ENCODE measurements at places on chromosomes 12 and 14.

- DNase-seq: no peak
Measured at GRCh38 chr12:2862876-2863275, 6.0 kb upstream of the TEX52 start.

- DNase-seq: peak; percentile 88
Measured at GRCh38 chr14:59474172-59474571, 9.0 kb upstream of the GPR135 start.

GRCh38 chr12:25824734-25825133 lies 133.7 kb upstream of the RASSF8 start:
- no peak for DNase-seq

DNA sequence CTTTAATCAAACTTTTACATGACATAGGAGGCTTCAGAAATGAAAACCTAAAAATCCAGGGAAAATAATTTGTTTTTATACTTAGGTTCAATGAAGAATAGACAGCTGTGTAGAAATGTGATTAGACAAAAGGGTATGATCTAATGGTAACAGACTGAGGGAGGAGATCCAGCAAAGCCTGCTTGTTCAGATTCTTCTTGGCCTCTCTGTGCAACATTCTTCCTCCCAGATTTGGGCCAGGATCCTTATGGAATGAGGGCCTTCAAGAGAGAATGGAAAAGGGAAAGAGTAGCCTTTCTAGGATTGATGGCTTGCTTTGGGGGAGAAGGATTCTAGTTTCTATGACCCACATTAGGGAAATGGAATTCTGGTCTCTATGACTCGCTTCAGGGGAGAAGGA lies 94.5 kb upstream of the G2E3 start:
- no peak for DNase-seq

- DNase-seq: no peak
Measured at GRCh38 chr12:109605016-109605415, 31.4 kb downstream of the MVK start.

GRCh38 chr12:25767606-25768005 lies 190.9 kb upstream of the RASSF8 start:
- peak; percentile 77 for DNase-seq

GRCh38 chr14:79325557-79325956 lies 885.7 kb downstream of the DIO2 start:
- DNase-seq: no peak

DNA sequence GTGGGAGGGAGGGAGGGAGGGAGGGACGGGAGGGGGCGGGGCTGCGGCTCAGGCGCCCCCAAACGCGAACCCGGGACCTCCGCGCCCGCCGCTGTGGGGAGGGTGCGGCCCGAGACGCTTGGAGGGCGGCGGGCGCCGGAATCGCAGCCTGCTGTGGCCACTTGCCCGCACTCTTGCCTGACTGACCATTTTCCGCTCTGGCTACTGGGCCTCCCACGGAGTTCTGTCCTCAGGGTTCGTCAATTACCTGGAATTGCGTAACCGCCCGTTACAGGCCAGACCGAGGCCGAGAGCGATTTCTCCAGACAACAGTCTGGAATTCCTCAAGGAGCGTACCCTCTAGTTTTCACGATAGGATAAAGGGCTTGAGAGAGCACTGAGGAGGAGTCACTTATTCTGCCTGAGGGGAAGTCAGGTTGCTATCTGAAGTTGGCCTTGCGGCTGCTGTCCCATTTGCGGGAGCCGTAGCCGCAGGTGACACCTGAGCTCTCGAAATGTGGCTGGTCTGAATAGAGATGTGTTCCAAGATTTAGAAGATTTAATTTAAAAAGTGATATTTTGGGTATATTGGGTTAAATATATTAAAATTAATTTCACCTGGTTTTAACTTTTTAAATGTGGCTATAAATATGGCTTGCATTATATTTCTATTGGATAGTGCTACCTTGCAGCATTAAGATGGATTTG lies 446 bp upstream of the ZNF641 start:
- peak; percentile 71 for DNase-seq

- no peak for DNase-seq
Measured at GRCh38 chr14:94850309-94851211, 80.6 kb upstream of the GSC start.

DNA sequence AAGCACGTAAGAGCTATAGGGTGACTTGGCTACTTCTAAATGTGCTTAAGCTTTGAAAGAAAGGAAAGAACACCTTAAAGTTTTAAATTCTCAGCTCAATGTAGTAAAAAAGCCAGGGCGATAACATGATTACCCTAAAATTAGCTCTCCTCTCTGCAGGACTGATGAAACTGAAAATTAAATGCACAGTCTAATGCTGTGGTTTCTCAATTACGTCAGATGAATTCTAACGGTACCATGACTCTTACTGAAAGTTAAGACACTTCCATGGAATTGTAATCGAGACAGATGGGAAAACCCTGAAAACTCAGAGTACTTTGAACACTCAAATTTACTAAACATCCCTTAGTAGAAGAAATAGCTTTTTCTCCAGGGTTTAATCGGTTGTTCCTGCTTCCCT lies 25.9 kb upstream of the PRKD1 start:
- DNase-seq: no peak

DNA sequence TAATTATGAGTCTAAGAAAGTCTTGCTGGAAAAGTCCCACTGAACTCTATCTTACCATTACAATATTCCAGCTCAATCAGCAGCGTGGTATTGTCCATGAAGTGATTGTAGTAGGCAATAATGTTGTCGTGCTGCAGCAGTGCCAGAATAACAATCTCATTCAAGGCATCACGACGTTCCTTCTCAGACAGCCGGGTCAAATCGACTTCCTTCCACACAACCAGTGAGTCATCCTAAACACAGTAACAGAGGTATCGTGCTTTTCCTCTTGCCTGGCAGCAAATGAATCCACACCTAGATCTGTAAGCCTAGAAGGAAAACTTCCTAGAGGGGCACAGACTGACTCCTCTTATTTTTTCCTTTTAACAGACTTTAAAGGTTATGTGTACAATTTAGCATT lies 2.9 kb downstream of the NEK9 start:
- peak; percentile 24 for DNase-seq

- peak; percentile 58 for DNase-seq
Measured at GRCh38 chr14:90495357-90496276, 98.8 kb downstream of the CALM1 start.

DNA sequence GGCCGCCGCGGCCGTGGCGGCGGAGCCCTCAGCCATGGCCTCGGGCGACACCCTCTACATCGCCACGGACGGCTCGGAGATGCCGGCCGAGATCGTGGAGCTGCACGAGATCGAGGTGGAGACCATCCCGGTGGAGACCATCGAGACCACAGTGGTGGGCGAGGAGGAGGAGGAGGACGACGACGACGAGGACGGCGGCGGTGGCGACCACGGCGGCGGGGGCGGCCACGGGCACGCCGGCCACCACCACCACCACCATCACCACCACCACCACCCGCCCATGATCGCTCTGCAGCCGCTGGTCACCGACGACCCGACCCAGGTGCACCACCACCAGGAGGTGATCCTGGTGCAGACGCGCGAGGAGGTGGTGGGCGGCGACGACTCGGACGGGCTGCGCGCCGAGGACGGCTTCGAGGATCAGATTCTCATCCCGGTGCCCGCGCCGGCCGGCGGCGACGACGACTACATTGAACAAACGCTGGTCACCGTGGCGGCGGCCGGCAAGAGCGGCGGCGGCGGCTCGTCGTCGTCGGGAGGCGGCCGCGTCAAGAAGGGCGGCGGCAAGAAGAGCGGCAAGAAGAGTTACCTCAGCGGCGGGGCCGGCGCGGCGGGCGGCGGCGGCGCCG lies 381 bp downstream of the YY1 start:
- no peak for DNase-seq

DNA sequence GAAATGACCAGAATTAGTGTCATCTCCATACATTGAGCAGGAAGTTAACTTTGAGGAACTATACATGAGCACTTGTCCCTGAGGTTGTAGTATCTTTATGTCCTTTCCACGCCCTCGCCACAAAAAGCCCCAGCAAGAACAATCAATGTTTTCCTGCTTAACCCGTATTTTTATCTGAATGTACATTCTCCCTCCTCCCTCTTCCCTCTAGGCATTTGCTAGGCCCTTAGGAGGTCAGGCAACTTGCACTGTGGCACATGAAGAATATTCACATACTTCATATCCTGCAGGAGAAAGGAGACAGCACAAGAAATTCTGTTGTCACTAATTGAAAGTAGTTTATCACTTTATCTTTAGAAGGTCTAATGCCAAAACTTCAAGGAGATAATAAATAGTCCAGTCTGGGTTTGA lies 18.1 kb upstream of the DUSP6 start:
- DNase-seq: no peak

DNA sequence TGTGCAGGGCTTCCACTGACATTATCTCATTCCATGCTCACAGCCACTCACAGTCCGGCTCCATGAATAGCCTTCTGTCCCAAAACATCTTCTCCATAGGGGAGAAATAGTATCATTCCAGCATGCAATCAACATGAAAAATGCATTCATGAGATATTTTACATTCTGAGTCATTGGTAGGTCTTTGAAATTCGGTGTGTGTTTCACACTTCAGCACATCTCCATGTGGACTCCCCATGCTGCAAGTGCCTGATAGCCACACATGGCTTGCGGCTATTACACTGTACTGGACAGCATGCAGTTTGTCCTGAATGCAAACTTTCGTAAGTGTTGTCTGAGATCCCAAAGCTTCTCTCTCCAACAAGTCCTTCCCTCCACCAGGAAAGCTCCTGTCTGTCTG lies 449.3 kb downstream of the MED13L start:
- peak; percentile 21 for DNase-seq

- no peak for DNase-seq
Measured at GRCh38 chr14:73627151-73627558, 14.8 kb downstream of the ACOT6 start.

GRCh38 chr12:46548605-46549071 lies 176.1 kb upstream of the SLC38A2 start:
- DNase-seq: peak; percentile 86

DNA sequence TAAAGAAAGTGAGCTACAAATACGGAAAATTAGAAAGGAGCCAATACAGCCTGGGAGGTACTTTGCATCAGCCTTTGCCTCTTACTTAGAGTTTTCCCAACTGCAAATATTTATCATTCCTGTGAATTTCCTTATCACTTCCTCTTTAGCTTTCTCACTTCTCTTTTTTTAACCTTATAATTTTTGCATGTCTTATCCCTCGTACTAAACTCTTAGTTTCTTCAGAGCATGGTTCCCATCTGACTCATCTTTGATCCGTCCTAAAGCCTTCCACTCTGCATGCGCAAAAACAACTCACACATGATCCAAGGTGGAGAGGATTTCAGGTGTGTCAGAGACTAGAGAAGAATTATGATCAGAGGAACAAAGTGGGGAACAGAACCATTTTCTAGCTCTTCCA lies 9.6 kb upstream of the SNAPC1 start:
- no peak for DNase-seq

DNA sequence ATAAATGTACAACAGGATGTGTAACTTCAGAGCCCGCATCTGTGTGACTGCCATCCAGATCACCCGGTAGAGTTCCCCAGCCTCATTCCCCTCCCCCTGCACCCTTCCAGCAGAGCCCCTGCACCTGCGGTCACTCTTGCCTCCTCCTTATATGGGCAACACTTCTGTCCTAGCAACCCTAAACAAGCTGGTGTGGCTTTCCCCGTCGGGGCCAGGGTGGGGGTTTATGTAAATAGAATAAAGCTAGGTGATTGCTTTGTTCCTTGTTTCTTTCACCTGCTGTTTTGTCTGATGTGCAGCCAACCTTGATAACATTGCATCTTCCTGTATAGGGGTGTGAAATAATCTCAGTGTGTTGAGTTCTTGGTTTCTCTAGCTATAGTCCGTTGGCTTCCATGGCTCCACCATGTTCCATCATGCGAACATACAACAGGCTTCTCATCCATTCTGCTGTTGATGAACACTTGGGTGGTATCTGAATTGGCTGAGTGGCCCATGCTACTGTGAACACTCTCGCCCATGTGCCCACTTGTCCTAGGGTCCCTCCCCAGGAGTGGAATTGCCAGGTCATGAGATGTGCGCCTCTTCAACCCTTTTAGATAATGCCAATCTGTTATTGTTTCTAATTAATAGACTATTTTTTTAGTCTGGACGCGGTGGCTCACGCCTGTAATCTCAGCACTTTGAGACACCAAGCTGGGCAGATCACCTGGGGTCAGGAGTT lies 102.2 kb downstream of the KIF26A start:
- DNase-seq: no peak

DNA sequence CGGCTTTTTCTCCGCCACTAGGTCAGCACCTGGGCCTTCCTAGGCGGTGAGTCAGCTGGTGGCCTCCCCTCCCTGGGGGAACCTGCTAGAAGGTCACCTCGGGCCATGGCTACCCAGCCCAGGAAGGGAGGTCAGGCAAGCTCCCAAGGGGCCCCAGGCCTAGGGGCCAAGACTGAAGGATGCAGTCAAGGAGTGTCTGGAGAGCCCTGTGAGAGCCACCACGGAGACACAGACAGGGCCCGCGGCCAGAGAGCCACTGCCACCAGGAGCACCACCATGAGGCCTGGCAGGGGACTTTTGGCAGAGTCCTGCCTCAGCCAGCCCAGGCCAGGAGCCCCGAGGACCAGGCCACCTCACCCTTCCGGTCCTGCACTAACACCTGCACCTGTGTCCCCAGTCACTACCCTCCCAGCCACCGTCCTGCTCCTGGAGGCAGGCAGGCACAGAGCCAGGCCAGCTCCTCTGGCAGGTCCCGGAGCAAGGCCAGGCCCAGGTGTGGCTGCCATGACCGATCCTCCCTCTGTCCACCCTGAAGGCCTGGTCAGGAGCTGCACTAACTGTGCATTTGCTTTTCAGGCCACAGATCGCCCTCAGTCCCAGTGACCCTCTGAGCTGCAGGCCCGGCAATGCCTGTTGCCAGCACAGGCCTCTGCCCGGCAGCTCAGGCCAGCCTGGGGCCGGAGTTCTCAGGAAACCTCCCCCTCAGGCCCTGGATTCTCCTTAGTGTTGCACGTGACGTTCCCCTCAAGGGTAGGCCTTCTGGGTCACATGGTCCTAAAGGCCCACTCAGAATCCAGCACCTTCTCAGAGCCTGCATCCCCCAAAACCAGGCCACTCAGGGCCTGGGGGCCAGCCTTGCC lies 6.9 kb downstream of the PHETA1 start:
- no peak for DNase-seq

DNA sequence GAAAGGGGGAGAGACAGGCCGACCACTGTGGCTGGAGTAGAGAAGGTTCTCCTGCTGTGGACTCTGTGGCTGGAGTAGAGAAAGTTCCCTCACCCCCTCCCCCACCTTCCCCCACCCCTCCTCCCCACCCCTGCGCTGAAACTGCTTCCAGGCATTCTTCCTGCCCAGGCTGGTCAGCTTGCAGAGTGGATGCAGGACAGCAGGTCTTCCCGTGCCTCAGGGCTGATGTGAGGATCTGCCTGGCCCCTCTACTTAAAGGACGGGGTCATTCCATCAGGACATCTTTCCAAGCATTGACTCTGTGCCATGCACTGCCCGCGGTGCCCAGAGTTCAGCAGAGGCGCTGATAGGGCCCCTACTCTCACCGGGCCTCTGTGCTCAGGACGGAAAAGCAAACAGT lies 13.2 kb upstream of the RIMBP2 start:
- no peak for DNase-seq

DNA sequence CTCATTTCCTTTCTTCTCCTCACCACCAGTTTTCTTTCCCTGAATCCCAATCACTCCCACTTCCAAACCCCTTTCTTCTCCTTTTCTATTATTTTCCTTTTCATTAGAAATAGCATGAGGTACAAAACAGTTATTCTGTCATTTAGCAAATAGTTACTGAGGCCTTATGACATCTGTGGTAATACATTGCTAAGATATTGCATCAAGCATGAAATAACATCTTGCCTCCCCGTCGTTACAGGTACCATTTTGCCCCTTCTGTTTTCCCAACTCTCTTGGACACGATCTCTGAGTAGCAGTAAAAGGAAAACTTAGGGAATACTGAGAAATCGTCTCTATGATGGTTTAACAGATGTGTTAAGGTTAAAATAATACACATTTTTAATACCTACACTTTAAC lies 175.8 kb upstream of the SOX5 start:
- no peak for DNase-seq

GRCh38 chr14:58711382-58711781 lies 73.6 kb downstream of the DACT1 start:
- DNase-seq: no peak
